Ammon's horn (tissue), 1 donor: ENCODE measurements at places on chromosomes 13 and 19.

GRCh38 chr13:111949311-111949710 lies 117.6 kb upstream of the SOX1 start:
- no peak for DNase-seq

DNA sequence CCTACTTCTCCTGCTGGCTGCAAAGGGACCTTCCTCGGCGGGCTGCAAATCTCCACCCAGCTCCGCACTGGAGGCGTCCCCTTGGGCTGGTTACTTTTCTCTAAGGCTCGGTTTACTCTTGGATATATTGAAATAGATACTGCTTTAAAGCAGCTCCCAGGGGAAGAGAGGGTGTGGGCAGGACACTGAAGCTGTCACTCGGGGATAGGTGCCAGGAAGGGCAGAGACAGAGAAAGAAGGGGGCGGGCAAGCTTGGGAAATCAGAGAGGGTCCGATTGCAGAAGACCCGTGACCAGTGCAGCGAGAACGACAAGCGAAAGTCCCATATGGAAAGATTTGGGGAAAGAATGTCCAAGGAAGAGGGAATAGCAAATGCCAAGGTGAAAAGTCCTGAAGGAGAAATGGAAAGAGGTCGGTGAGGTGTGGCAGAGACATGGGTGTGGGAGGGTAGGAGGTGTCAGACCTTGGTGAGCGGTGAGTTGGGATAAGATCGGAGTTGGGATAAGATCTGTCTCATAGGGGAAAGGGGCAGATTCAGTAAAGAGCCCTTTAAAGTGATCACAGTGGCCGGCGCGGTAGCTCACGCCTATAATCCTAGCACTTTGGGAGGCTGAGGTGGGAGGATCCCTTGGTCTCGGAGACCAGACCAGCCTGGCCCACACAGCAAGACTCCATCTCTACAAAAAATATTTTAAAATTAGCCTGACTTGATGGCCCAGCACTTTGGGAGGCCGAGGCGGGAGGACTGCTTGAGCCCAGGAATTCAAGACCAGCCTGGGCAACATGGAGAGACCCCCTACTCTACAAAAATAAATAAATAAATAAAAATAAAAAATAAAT lies 618 bp downstream of the THSD8 start:
- no peak for DNase-seq

DNA sequence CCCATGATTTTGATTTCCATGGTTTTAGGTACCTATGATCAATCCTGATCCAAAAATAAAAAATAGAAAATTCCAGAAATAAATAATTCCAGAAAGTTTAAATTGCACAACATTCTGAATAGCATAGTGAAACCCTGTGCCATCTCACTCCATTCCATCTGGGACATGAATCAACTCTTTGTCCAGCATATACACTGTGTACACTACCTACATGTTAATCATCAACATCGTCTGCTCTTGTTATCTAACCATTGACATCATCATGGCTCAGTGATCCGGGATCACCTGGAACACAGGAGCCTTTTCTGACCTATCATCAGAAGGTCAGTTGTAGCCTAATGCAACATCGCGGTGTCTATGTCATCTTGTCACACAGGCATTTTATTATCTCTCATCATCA lies 75.6 kb downstream of the MYO16 start:
- no peak for DNase-seq

GRCh38 chr13:75513271-75513670 lies 24.4 kb downstream of the COMMD6 start:
- DNase-seq = peak; percentile 8

DNA sequence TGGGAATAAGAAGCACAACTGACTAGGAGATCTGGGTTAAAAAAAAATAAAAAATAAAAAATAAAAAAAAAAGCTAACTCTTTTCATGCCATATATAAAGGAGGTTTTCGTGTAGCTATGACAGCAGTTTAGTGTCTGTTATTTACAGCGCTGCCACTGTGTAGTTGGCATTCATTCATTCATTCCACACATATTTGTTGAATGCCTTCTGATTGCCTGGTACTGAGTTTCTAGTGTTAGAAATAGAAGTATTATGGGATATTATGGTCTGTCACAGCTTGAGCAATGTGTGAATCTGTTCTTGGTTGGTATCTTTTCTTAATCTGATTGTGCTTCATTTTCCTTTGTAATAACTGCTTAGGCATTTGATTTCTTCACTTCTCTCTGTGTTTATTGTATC lies 237.4 kb downstream of the NBEA start:
- DNase-seq = peak; percentile 32

GRCh38 chr13:112672651-112673284 lies 17.1 kb upstream of the ATP11A start:
- DNase-seq = no peak

- no peak for DNase-seq
Observed at GRCh38 chr13:43850873-43851272, 28.7 kb downstream of the CCDC122 start.

DNA sequence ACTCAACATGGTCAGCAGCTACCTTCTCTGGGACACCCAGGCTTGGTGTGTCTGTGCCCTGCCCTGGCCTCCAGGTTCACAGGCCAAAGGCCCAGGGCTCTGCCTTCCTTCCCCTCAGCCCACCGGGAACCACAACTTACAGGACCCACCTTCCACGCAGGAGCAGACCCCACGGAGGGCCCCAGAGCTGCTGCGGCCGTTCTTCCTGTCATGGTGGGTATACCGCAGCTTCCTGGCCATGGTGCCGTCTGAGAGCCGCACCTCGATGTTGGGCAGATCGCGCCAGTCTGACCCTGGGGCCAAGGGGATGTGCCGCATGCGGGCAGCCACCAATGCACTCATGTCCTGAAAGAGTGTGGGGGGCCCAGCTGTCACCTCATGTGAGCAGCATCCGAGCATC lies 17.2 kb upstream of the EIF3G start:
- DNase-seq = no peak

DNA sequence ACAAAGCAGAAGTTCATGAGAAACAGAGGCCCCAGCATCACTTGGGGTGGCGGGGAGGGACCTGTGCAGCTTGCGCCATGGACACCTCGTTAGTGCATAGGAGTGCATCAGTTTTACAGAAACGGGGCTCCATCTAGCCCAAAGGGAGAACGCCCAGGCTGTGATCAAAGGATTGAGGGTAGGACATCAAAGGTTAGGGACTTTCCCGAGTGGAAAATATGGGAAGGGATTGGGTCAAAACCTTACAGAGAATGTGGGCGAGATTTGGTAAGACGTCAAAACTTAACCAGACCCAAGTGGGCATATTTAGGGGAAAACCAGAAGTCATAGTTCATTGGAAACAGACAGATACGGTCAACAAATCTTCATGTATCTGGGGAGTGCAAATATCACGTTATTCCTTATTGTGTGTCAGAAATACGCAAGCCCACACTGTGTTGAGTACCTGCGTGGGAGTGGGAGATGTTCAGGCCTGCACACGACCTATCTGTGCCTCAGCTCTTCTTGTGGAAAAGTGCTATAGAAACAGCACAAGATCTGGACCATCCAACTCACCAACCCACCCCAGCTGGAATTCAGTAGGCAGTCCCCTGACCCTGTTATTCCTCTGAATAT lies 9.4 kb upstream of the GRAMD1A start:
- no peak for DNase-seq

GRCh38 chr19:47098608-47099007 lies 15.0 kb downstream of the ZC3H4 start:
- no peak for DNase-seq

GRCh38 chr13:99514801-99515200 lies 13.5 kb downstream of the TM9SF2 start:
- no peak for DNase-seq

DNA sequence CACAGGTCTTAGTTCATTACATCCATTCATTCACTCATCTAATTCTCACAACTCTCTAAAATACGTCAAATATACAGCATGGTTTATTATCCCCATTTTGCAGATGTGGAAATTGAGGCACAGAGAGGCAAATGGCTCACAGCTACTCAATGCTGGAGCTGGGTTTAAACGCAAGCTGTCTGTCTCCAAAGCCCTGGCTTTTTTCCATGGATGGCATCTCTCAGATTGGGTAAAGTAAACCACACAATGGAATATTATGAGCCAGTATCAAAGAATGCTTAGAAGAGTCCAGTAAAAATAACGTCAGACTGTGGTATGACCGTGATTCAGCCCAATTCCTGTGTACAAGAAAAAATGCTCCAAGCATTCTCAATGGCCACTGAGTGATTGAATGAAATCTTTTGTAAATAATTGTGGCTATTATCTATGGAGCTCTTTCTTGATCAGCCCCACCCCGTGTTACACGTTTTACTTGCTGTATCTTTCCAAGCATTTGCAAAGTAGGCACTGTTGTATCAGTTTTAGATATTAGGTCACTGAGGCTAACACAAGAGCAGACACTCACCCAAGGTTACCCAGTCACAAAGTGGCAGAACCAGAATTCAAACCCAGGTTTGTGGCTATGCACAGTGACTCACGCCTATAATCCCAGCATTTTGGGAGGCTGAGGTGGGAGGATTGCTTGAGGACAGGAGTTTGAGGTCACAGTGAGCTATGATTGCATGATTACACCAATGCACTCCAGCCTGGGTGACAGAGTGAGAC lies 5.5 kb upstream of the ACP7 start:
- peak; percentile 84 for DNase-seq

DNA sequence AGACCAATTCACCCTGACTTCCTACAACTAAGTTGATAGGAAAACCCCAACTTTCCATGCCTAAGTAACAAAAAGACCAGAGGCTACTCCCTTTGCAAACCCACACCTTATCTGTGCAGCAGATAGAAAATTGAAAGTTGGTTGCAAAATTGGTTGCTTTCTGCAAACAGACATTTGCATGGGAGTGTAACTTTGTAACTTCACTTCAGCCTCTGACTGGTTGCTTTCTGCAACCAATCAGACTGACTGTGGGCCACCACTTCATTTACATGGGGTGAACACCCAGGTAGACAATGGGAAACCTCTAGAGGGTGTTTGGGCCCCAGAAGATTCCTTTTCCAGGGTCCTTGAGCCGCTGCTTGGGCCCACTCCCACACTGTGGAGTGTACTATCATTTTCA lies 9.8 kb downstream of the TEX30 start:
- DNase-seq = no peak

DNA sequence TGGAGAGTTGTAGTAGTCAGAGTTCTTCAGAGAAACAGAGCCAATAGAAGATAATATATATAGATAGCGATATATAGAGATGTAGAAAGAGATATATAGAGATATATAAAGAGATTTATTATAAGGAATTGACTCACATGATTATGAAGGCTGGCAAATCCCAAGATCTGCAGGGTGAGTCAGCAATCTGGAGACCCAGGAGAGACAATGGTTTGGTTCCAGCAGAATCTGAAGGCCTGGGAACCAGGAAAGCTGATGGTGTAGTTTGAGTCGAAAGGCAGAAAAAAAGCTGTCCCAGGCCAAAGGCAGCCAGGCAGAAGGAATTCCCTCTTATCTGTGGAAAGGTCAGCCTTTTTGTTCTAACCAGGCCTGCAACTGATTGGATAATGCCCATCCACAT lies 194.1 kb downstream of the NUFIP1 start:
- no peak for DNase-seq

DNA sequence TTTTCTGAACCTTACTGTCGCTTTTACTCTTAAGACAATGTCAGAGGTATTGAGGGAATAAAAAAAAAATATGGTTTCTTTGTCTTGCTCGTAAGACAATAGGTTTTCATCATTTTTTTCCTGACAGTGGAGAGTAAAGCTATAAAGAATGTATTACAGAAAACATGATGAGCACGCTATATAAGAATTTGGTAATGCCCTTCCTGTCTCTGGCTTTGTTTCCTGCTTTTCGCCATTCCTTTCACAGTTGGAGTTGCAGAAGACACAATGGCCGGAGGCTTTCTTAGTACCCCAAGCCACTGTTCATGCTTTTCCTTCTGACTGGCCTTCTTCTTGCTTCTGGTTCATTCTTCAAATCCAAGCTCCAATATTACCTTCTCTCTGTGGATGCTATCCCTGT lies 101.0 kb upstream of the DACH1 start:
- DNase-seq = no peak

DNA sequence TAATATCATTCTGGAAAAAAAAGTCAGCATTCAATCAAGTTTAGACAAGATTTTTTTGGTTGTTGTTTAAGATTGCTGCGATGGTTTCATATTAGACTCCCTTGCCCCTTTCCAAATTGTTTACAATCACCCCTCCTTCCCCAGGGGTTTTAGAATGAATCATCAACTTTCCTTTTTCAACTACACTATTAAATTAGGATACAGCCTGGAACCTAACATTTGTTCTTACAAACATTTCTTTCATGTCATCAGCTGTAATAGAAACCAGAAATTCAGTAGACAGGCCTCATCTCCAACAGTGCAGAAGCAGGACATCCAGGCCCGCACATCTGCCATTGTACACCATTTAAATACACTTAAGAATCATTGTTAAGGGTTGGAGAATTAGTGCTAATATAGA lies 44.4 kb upstream of the WDFY2 start:
- DNase-seq = no peak

GRCh38 chr19:10231612-10232228 lies 589 bp upstream of the S1PR2 start:
- no peak for DNase-seq

- DNase-seq = peak; percentile 61
Observed at GRCh38 chr19:54470991-54471782, 1.9 kb downstream of the CDC42EP5 start.

GRCh38 chr13:112071102-112071722 lies 4.3 kb downstream of the SOX1 start:
- no peak for DNase-seq

- no peak for DNase-seq
Observed at GRCh38 chr13:19834704-19835103, 28.7 kb downstream of the ZMYM5 start.

DNA sequence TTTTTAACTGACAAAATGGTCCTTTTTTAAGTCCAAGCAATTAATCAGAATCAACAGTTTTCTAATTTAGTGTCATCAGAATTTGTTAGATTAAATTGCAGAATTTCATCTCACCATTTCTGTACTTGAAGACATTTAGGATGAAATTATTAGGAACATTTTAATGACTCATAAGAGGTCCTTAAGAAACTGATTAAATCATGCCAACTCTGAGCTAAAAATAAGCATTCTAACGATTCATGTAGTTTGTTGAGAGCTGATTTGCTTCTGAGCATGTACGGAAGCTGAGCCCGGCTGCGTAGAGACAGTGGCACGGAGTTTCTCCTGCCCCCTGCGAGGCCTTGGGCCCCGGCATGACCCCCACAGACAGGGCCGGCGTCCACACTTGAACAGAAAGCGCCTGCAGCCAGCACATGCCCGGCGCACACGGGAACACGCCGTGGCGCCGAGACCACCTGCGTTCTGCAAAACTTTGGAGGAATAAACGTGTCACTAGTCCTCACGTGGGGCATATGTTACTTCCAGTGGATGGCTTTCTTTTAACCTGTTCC lies 89.7 kb upstream of the MCF2L start:
- DNase-seq = no peak

DNA sequence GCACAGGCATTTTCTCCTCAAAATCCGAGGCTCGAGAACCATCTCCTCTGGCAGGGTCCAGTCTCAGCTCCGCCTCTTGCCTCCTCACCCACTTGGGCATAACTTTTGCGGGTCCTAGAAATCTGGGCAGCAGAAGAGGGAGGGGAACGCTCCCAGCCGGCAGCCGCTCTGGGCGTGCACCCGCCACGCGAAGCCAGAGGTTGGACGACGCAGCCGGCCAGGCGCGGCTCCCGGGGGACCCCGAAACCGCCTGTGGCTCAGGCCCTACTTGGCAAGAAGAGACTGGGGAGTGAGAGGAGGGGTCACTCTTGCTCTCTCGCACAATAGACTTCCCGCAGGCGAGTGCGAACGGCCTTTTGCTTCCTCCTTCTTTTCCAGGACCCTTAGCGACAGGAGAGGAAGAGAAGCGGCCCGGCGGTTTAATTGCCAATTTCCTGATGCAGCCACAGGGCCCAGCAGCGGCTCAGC lies 6.0 kb upstream of the SOX1 start:
- DNase-seq = no peak

- no peak for DNase-seq
Observed at GRCh38 chr13:55230570-55230908, 1910.2 kb upstream of the PRR20A start.
